ENCODE measurements at places on chromosomes 16 and 17.

- DNase-seq: no peak
Measured at GRCh38 chr16:582218-582613, 7.7 kb upstream of the RAB40C start.

GRCh38 chr16:88327561-88328312 is 55.0 kb upstream of the ZNF469 start:
- DNase-seq: no peak

DNA sequence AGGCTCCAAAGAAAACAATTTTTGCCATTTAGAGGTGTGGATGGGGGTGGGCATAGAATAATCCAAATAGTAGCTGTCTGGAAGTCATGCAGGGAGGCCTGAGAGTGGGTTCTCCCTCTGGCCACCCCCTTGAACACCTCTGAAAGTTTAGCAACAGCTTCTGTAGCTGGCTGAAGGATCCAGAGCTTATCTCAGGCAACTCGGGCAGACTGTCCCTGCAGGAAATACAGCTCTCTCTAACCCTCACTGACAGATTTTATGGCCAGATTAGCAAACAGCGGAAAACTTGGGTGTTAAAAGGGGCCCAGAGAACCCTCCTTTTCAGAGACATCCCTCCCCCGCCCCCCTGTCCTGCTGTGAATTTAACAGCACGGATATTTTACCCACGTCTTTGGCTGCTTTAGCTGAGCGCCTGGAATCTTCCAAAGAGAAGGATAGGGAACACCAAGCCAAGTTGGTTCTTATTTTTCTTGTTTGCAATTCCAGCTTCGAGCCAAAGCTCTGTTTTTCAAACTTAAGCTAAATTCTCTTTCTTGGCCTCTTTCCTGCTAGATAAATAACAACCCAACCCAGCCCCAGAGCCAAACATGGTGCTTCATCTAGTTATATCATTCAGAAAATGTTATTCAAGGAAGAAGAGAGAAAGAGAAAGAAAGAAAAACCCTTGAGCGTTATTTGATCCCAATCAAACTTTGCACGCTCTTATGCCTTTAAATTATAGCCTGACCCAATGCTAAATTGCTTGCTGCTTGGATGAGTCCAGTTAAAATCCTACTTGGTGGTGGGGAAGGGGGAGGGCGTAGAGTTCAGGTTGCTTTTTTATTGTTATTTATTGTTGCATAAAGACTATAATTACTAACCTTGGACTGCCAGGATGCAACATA is 2.3 kb upstream of the HOXB2 start:
- DNase-seq: no peak

DNA sequence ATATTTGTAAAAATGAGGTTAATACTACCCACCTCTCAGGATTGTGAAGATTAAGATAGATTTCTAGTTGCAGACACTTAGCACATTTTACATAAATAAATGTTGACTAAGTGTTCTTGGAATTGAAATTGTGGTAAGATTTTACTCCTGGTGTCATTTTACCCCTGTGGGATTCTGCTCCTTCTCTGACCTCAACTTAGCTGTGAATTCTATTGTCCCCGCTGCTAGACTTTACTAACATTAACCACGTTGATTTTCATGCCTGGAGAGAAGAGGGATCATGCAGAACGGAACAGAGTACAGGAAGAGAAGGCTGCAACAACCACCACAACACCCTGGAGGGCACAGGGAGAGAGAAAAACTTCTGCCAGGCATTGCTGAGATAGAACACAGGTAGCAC is 2.1 kb upstream of the TOM1L1 start:
- DNase-seq: no peak

- no peak for DNase-seq
Measured at GRCh38 chr17:17987187-17987896, 14.7 kb downstream of the DRC3 start.

- no peak for DNase-seq
Measured at GRCh38 chr17:15086776-15087295, 178.3 kb downstream of the PMP22 start.

Measured in AG20443 (cell line).